Stimulated activated CD4-positive, alpha-beta T cell treated with anti-CD3 and anti-CD28 coated beads, Interleukin-15, amount 100 ng/mL, for 1 hour (primary cell): ENCODE measurements at places on chromosomes 4 and X.

- no peak for DNase-seq
Observed at GRCh38 chrX:10797466-10797865, 177.1 kb upstream of the MID1 start.

- no peak for DNase-seq
Observed at GRCh38 chr4:8643986-8644385, 51.4 kb downstream of the CPZ start.

- DNase-seq, result no peak
Observed at GRCh38 chrX:18964026-18964425, 19.9 kb downstream of the PHKA2 start.

- no peak for DNase-seq
Observed at GRCh38 chr4:8285976-8286718, 16.6 kb downstream of the HTRA3 start.

DNA sequence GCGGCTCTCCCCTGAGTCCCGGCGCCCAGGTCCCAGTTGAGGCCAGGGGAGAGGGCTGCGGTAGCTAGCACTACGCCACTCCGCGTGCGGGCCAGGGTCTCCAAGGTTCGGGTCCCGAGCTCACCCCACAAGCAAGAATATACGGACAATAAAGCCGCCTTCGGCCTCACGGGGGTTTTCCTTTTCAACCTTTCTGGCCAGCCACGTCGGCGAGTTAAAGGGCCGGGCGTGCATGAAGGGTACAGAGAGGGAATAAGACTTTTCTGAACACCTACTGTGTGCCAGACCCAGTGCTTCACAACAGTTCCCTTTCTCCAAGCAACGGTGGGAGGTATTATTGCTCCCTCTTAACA lies 138.5 kb upstream of the ZIC3 start:
- DNase-seq, result no peak

DNA sequence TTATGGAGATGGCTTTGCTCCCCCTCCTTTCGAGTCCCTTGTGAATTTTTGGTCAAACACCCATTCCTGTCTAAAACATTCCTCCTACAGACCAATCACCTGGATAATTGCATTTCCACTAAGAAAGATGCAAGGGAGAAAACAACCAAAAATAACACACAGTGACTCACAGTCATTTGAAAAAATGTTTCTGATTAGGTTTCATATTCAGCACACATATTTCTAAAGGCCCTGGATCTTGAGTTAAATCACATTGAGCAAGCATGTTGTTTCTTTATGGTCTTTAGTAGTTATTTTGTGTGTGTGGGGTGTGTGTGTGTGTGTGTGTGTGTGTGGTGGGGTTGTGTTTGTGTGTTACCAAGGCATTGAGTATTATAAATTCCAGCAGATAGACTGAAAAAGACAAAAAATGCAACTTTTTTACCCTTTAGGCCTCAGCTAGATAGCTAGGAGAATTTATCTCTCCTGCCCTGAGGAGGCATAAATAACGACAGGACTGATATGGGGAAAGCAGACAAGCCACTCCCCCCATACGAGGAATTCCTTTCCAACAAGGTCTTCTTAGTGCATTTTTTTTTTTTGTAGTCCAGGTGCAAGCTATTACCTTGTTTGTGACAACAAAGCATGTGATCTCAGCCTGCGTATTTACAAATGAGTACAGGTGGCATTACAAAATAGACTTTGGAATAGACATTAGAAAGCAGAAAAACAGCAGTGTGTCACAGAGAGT lies 265.4 kb upstream of the ADGRL3 start:
- DNase-seq, result no peak

DNA sequence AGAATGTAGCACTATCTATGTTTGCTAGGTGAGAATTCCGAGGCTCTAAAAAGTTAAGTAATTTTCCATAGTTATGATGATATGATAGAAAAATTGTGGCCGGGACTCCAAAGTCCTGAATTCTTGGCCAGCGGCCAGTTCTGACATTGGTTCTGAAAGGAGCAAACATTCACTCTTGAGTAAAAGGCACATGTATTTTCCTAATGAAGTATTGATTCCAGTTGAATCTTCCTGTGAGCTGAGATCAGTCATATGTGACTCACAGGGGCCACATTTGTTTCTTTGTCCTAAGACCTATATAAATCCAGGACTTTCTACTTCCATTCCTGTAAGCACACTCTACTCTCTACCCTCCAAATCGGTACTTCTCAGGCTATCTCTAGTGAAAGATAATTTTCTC lies 349.9 kb downstream of the BMPR1B start:
- DNase-seq, result no peak

DNA sequence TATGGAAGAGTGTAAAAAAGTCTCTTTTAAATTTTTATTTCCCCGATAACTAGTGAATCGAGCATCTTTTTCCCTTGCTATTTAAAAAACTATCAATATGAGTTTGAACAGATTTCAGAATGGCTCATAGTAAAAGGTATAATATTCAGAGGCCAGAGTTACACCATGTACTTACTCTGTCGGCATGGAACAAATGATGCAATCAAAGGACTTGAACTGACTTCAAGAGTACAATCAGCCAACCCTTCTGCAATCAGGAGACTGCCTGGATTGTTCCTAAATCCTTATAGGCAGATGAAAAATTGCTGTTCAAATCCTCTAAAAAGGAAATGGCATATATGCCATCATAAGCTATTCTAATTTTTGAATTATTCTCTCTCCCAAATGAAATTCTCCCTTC lies 273.3 kb downstream of the SH2D1A start:
- DNase-seq, result no peak

DNA sequence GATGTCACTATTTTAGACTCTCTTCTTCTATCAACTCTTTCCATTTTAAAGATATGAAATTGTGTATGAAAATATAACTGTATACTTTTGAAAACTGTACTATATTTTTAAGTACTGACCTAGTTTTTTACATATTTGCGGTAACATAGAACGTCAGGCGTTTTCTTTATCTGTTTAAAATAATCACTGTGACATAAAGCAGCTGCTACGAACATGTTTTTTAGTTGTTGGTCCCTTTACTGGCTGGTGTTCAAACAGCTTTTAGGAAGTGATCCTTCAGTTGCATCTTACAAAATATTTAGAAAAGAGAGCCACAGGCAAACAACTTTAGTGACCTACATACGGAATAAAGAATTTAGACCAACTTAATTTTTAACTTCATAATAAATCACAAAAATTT lies 73.1 kb downstream of the METTL14 start:
- no peak for DNase-seq

DNA sequence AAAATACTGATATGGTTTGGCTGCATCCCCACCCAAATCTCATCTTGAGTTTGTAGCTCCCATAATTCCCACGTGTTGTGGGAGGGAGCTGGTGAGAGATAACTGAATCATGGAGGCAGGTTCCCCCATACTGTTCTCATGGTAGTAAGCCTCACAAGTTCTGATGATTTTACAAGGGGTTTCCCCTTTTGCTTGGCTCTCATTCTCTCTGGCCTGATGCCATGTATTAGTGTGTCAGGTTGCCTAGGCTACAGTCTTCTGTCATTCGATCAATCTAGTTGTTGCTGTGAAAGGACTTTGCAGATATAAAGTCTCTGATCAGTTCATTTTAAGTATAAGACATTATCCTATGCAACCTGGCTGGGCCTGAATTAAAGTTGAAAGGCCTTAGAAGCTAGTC lies 209.3 kb upstream of the MAOA start:
- no peak for DNase-seq

- no peak for DNase-seq
Observed at GRCh38 chrX:149129767-149130166, 375.3 kb downstream of the IDS start.

DNA sequence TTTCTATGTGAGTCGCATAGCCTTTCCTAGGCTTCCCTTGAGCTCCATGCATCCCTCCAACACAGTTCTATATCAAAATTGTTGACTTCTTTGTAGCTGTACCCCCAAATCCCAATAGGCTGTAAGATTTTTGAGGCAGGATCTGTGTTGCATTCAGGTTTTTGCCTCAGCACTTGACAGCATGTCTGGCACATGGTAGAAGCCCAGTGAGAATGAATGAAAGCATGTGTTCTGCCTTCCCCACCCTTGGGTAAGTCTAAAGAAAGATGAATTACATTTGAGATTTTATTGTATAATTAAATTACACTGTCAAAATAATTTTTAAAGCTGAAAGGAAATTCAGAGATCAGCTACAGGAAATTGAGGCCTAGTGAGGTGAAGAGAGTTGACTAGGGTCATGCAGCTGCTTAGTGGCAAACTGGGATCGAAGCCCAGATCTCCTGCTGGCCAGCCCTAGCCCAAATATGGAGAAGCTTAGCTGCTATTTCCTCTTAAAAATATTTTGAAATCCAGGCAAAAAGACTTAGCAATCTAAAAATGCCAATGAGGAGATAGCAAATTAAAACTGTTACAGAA lies 122.5 kb downstream of the SPATA18 start:
- DNase-seq, result no peak

- no peak for DNase-seq
Observed at GRCh38 chr4:137510557-137511265, 21.6 kb downstream of the PCDH18 start.

GRCh38 chrX:11558972-11559371 lies 106.7 kb downstream of the ARHGAP6 start:
- peak; percentile 4 for DNase-seq

DNA sequence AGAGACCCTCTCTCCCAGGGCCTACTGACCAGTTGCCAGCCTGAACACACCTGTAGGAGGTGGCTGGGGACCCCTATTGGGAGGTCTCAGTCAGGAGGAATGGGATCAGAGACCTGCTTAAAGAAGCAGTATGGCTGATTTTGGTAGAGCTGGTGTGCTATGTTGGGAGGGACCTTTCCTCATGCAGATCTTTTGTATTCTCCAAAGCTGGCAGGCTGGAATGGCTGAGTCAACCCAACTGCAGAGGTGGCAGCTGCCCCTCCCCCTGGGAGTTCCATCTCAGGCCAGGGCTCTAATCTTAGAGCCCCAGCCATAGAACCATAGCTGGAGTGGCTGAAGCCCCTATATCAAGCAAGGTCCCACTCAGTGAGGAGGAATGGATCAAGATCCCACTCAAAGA lies 279.3 kb upstream of the BMP3 start:
- DNase-seq, result no peak

DNA sequence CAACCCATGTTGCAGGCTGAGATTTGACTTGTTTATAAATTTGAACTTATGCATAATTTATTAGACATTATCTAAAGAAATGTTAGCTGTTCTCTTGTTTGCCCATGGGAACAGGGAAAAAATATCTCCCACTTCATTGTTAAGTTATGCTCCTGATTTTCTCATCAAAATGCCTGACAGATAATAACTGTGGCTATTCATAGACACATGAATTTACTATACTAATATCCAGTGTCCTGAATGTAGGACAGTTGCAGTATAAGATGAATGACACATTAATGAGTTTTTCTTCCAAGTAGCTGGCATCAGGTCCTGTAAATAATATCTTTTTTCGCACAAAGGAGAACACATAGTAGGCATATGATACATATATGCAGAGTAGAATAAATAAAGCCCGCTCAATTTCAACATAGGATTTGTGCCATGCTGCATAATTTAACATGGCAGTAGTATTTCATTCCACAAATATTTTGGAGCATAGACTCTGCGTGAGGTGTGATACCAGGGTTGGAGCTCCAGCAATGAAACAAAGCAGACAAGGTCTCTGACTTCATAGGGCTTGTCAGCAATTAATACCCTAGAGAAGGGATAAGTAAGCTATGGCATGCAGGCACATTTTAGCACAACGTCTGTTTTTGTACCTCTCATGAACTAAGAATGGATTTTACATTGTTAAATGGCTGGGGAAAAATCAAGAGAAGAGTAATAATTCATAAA lies 40.4 kb upstream of the DDX53 start:
- no peak for DNase-seq

DNA sequence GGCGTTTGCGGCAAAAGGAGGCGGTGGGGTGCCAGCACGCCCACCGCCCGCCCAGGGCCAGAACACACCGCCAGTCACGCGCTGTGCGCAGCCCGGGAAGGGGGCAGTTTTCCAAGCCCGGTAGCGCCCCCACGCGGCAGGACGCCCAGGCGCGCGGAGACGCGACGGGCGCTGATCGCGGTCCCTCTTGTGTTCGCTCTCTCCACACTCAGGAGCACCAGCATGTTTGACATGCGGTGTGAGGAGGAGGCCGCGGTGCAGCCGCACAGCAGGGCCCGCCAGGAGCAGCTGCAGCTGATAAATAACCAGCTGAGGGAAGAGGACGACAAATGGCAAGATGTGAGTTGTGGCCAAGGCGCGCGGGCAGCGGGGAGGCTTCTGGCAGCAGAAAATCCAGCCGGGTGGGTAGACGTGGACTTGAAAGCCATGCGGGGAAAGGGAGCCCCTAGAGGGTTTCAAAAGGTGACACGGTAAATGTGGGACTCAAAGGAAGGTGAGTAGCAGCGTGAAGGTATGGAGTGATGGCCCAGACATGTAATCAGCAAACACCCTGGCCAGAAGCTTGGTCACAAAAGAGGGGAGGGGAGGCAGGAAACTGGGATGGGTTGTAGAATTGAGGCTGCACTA lies 104.1 kb downstream of the PHOX2B start:
- DNase-seq, result no peak

- DNase-seq, result no peak
Observed at GRCh38 chr4:146072376-146072775, 103.1 kb upstream of the LSM6 start.

DNA sequence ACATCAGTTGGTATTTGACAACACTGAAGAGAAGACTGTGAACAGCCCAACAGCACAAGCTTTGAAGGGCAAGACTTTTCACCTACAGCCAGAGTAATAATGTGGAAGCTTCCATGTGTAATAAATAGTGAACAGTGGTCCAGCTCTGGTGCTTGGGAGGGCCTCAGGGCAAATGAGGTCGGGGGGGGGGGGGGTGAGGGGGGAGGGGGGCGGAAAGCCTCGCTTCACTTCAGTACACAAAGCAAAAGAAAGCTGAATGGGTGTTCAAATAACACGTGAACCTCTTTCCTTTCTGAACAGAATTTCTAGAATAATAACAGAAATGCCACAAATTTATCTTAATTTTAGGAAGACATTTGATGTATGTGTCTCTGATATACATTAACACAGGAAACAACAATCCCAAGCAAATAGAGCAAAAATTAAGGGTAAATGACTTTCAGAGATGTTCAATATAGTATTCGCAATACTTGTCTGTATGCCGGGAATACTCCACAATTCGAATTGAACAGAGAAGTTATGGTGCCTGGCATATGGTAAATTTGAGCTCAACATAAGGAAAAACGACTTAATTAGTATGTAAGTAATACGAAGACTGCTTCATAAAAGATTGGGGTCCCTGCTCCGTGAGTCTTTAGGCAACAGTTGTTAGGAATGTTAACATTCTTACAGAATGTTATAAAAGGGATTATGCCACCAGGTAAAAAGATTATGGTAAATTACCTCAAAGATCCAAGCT lies 92.6 kb downstream of the FRYL start:
- DNase-seq, result no peak

DNA sequence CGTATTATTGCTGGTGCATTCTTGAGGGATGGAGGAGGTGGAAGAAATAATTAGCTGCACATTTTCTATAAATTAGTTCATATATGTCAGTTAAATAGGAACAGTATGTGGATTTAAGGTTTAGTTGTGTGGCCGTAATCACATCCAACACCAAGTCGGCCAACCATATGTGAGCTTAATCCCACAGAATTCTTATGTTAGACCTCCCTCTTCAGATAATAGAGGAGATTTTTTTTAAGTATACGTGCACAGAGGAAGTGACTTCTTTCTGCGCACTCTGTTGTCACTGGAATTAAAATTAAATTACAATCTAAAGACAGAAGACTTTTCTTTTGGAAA lies 2.1 kb downstream of the SEPTIN11 start:
- no peak for DNase-seq
